ENCODE measurements at places on chromosomes 5 and 9.

GRCh38 chr9:18920141-18921084 lies 112.6 kb downstream of the SAXO1 start:
- no peak for DNase-seq

DNA sequence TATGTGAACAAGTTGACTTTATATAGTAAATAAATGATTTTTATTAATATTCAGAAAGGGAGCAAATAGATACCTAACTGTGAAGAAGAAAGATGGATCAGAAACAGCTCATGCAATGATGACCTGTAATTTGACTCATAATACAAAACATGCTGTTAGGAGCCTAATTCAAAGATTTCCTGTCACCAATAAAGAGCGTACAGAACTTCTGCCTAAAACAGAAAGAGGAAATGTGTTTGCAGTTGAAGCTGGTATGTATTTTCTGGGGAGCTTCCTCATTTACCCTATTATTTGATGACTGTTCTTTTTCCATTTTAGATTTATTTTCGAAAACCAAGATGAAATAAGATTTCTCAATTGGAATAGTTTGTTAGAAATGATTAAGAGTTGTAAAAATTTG lies 11.4 kb downstream of the YTHDC2 start:
- DNase-seq = no peak

- DNase-seq = no peak
Measured at GRCh38 chr9:83965350-83966208, 14.4 kb downstream of the HNRNPK start.

GRCh38 chr5:95460665-95461064 lies 69.5 kb downstream of the FAM81B start:
- no peak for DNase-seq

GRCh38 chr9:83231039-83231438 lies 168.1 kb upstream of the RASEF start:
- DNase-seq = no peak

Measured in activated T-helper 1 cell treated with anti-CD3 and anti-CD28 coated beads, Interleukin-2, amount 50 U/mL, for 16 hours (primary cell).